Cortex of kidney (tissue), 1 donor: ENCODE measurements at places on chromosomes 16 and 17.

DNA sequence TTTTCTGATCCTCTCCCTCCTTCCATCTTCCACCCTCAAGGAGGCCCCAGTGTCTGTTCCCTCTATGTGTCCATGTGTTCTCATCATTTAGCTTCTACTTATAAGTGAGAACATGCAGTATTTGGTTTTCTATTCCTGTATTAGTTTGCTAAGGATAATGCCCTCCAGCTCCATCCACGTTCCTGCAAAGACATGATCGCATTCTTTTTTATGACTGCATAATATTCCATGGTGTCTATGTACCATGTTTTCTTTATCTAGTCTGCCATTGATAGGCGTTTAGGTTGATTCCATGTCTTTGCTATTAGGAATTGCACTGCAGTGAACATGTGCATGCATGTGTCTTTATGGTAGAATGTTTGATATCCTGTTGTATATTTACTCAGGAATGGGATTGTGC is 275.1 kb downstream of the BCAS3 start:
- no peak for DNase-seq

- no peak for DNase-seq
Observed at GRCh38 chr16:8502446-8502845, 87.9 kb downstream of the TMEM114 start.

- no peak for DNase-seq
Observed at GRCh38 chr17:30379903-30380381, 1.2 kb downstream of the CPD start.

DNA sequence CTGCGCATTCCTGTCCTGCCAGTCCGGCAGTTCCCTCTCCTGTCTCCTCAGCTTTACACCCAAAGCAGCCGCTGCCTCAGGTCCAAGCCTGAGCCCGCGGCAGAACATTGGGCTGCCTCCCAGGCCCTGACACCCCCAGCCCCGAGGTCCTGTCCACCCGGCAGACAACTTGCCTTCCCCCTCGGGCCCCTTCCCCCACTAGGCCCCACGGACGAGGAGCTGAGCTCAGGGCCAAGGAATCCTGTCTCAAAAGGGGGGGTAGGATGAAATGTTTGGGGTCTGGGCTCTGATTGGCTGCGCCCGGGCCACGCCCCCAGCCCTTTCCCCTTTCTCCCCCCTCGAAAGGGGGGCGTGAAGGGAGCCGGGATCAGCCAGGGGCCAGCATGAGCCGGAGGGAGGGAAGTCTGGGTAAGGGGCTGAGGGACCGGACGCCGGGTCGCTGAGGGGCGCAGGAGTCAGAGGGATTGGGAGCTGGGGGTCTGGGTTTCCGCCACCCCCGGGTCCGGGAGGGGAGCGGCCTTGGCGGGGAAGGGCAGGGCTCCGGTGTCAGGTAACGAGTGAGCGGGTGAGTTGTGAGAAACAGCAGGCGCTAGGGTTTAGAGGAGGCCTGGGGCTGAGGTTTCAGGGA is at the start of gene CTF1:
TSS of gene CTF1 (plus strand) at position 354 of the 628 bp plus-strand sequence. CDS start at position 384, 30 bp downstream.
- peak; percentile 34 for DNase-seq

- no peak for DNase-seq
Observed at GRCh38 chr17:71378036-71378435, 742.8 kb upstream of the SOX9 start.

GRCh38 chr17:44990994-44991393 is 22.9 kb upstream of the C1QL1 start:
- no peak for DNase-seq

DNA sequence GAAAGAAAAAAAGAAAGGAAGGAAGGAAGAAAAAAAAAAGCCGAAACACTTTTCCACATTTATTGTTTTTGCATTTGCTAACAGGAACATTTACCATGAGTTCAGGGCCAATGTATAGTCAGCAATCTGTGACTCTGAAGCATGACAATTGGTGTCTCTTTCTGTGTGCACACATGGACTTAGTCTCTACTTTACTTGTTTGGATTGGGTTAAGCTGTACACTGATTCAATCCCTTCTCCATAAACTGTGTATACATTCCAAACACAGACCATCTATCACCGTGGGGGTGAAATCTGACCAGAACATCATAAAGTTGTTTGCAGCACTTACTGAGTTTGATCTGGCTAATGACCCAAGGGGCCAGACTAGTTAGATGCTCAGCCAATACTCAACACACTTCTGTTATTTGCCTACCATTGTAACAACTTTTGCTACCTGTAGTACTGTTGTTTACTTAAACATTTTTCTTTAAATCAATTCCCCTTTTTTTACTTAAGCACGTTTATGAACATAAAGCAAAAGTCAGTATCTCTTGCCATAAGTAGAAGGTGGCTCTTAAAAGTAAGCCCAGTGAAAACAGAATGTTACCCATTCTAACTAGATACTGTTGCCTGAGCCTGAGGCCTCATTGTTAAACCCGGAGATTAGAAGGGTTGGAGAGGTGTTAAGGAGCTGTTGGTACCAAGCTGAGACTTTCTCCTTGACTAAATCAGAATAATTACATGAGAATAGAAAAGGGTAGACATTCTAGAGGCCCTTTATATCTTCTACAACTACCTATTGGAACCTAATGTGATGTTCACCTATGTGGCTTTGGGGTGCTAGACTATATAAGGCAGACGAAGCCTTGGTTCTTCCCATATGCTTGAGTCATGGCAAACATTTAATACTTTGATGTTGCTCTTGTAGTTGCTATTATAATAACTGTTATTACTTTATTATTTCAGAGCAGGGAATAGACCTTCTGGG is 41.8 kb downstream of the SCNN1B start:
- DNase-seq: no peak

- DNase-seq: no peak
Observed at GRCh38 chr17:72460711-72461110, 339.9 kb downstream of the SOX9 start.

- no peak for DNase-seq
Observed at GRCh38 chr17:10799407-10799806, 4.5 kb downstream of the TMEM238L start.

GRCh38 chr16:3092501-3092941 is 6.6 kb downstream of the ZSCAN10 start:
- no peak for DNase-seq

DNA sequence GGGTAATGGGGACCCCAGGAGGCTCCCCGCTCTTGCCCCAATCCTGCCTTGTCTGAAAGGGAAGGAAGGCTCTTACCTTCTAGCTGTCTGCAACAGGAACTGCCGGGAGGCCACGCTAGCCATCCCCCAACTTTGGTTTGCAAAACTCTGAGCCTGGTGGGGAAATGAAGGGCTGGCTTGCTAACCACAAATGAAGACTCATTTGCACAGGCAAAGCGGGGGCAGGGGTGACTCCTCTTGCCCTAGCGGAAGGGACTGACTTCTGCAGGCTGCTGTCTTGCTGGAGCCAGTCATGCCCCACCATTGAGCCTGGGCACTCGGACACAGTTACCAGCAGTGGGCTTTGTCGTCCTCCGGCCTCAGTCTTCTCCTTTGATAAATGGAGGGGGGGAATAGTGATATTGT is 52.6 kb downstream of the PLCG2 start:
- no peak for DNase-seq

GRCh38 chr17:16442141-16442540 is 26.8 kb downstream of the TRPV2 start:
- no peak for DNase-seq

DNA sequence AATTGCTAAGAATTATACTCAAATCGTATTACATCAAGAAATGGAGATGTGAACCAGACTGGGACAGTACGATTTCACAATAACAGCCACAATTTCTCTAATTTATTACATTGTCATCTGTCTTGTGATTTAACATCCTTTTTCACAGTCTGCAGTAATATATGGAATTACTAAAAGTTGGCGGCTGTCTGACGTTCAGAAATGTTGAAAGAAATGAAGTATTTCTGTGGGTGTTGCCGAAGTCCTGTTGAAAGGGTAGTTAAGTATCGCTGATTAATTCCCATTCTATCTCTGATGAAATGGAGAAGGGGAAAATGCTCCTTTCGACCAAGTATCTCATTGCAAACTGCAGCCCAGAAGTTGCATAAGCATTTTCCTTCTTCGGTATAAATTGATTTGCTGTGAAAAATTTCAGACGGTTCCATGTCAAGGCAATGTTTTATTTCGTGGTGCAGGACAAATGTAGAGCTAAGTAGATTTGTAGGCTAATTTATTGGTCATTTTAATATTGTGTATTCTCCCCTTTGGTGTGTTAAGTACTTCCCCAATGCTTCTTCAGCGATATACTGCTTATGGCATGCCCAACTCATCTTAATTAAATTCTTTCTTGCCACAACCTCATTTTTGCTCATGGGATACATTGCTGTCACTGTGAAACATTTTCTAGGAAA is 775.2 kb upstream of the RBFOX1 start:
- no peak for DNase-seq

- no peak for DNase-seq
Observed at GRCh38 chr17:21297026-21297520, 12.6 kb downstream of the MAP2K3 start.

GRCh38 chr16:78050734-78051400 is 28.5 kb downstream of the CLEC3A start:
- no peak for DNase-seq

DNA sequence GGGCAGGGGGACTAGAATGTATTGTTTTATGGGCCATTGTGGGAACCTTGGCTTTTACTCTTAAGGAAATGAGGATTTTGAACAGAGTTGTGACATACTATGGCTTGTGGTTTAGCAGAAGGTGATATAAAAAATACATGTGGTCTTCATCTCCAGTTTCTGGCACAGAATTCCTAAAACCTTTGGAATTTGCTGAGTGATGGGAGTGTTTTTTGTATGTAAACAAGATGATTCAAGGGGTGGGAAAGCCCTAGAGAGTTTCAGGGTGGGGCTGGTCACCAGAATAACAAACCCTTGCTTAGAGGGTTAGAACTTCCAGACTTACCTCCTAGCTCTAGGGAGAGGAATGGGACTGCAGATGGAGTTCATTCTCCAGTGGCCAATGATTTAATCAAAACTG is 316.1 kb downstream of the PHKB start:
- no peak for DNase-seq

- DNase-seq: no peak
Observed at GRCh38 chr17:57166803-57167202, 81.8 kb downstream of the AKAP1 start.

DNA sequence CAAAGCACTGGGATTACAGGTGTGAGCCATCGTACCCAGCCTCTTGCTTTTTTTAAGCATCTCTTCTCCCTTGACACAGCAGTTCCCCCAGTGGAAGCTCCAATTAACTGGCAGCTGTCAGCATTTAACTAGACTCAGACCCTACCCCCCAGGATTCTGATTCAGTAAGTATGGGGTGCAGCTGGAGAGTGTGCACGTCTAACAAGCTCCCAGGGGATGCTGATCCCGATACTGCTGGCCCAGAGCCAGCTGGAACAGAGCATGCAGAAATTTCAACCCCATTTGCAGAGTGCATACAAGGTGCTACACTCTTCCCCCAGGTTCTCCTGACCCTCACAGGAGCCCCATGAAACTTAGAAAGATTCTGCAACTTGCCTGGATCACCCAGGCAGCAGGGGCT is 27.7 kb upstream of the BCO1 start:
- DNase-seq: no peak

DNA sequence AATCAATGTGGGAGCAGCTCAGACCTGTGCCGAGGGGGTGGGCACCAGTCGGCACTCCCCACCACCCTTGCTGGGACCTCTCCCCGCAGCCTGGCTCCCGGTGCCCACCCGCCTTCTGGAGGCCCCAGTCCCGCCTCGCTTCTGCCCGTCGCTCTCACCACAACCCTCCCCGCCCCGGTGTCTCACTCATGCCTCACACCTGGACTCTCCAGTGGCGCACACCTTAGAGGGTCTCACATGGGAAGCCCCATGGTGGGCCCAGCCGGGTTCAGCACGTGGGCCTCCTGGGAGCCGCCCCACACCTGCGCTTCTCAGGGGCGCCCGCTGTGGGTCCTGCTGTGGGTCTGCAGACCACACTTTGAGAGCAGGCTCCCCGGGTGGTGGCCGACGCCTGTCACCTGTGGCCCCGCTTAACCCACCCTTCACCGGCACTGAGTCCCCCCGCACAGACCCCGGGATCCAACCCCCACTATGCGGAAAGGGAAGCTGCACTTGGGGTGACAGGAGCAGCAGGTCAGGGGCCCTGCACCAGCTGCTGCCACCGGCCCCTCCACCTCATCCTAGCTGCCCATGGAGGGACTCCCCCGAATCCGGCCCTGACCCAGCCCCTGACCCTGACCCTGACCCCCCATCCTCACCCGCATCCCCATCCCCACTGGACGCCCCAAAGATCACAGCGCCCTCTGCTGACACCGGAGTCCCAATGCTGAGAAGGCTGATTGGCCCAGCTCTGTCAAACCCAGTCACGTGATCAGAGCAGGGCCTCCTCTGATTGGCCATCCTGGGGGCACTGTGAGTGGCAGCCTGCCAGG is 27.4 kb upstream of the SLC38A10 start:
- no peak for DNase-seq

DNA sequence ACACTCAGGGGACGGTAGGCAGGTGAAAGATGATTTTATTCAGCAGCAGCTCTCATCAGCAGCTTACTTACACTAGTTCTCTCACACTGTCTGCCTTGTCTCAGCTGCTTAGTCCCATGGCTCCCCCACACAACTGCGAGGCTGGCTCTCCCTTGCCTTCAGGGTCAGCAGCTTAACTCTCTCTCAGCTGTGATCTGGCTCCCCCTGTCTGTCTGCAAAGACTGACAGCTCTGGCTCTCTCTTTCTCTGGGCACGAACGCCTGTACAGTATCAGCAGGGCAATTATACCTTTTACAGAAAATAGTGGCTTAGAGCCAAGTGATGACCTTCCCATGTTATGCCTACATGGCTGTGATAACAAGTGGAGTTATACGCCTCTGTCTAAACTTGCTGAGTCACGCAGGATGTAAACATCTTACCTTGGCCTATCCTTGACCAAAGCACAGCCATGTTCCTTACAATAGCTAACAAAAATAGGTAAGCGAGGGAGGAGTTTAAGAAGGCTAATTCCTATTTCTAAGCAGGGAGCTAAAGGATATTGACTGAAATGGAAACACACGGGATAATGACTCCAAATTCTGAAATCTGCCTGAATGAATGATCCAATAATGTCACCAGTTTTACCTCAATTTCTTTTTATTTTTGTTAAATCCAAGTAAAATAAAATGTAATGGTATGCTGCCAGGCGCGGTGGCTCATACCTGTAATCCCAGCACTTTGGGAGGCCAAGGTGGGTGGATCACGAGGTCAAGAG is 1.1 kb upstream of the NDUFAB1 start:
- no peak for DNase-seq
